ENCODE measurements at places on chromosomes 6 and 20.

DNA sequence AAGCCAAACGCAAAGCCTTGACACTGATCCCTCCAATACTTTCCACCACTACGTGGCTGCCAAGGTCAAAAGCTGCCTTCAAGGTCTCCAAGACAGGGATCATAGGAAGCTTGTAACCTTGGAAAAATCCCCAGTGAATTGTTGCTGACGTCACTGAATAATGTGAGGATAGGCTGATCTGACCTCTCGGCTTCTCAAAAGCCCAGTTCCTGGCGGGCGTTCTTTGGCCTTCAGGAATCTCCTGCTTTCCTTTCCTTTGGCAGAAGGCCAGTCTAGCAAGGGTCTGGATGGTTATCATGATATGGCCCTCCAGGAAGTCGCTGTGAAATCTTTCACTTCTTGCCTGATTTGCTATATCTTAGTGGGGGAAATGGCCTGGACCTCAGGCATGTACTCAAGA is 61.4 kb upstream of the TNFAIP3 start:
- peaks cover 5% of the 10 kb centered on the region for H3K36me3 ChIP-seq
- no peak overlapping the region for H3K27ac ChIP-seq
- no peak overlapping the region for H3K4me3 ChIP-seq
- DNase-seq, result no peak
- no peaks in the 10 kb centered on the region for H3K27me3 ChIP-seq

- H3K27ac ChIP-seq, result peak overlapping the region; percentile 1
- no peaks in the 10 kb centered on the region for H3K27me3 ChIP-seq
- H3K4me1 ChIP-seq, result peaks cover 9% of the 10 kb centered on the region
- DNase-seq, result peak; percentile 8
Measured at GRCh38 chr6:151948002-151948743, 140.7 kb downstream of the ESR1 start.

- no peaks in the 10 kb centered on the region for H3K27me3 ChIP-seq
- H3K4me1 ChIP-seq, result no peaks in the 10 kb centered on the region
- peaks cover 4% of the 10 kb centered on the region for H3K36me3 ChIP-seq
- H3K4me3 ChIP-seq, result no peak overlapping the region
- DNase-seq, result no peak
Measured at GRCh38 chr6:151553416-151554165, 59.8 kb downstream of the CCDC170 start.

GRCh38 chr6:112017169-112017568 is 36.7 kb upstream of the CCN6 start:
- no peak overlapping the region for H3K4me3 ChIP-seq
- no peaks in the 10 kb centered on the region for H3K27me3 ChIP-seq
- H3K4me1 ChIP-seq, result no peaks in the 10 kb centered on the region
- no peak for DNase-seq

GRCh38 chr20:37295001-37295400 is 5.5 kb downstream of the MANBAL start:
- H3K27ac ChIP-seq, result no peak overlapping the region
- no peak for DNase-seq
- no peaks in the 10 kb centered on the region for H3K27me3 ChIP-seq

DNA sequence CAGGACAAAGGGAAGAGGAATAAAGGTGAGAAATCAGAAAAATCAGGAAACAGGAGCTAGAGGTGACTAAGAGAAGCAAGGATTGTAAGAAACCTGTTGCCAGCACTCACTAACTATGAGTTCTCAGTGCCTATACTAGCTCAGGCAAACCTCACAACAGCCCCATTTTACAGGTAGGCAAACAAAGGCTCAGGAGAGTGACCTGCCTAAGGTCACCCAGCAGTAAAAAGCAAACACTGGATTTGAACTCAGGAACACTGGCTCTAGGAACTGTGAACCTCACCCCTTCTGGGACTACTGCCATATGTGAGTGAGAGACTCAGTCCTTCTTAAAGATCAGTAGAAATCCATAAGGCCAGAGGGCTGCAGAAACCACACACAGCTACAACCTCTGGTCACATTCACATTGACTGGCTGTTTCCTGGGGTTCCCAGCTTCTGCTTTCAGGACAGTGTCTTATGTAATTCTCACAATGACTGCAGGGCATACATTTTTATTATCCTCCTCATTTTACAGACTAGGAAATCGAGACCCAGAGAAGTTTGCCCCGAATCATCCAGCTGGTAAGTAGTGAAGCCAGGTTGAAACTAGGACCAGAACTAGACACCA is 80.7 kb upstream of the MAFB start:
- no peak overlapping the region for H3K27ac ChIP-seq
- peaks cover 13% of the 10 kb centered on the region for H3K27me3 ChIP-seq
- DNase-seq, result no peak

DNA sequence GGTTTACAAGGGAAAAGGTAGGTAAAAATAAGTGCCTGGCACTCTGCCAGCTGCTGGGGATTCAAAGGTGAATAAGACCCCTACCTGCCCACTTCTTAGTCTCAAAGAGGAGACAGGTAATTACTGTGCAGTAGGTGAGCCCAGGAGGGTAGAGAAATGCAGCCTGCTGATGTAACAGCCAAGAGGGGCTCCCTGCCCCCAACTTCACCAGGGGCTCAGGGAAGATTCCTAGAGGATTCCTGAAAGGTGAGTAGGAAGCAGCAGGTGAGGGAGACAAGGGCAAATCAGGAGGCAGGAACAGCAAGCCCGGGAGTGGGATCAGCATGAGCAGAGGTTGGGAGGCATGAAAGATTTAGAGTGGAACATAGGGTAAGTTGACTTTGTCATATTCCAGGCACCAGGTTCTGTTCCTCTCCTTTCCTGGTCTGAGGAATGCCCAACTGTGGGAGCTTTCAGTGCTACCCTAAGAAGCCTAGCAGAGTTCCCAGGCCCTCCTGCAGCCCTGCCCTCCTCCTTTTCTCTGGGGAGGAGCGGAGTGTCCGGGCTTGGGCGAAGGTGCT is 258.1 kb downstream of the LRFN2 start:
- no peak overlapping the region for H3K4me3 ChIP-seq
- H3K36me3 ChIP-seq, result no peaks in the 10 kb centered on the region
- H3K27me3 ChIP-seq, result peaks cover 41% of the 10 kb centered on the region
- H3K4me1 ChIP-seq, result peaks cover 9% of the 10 kb centered on the region
- no peak overlapping the region for H3K27ac ChIP-seq
- DNase-seq, result no peak

- no peaks in the 10 kb centered on the region for H3K4me1 ChIP-seq
- no peak overlapping the region for H3K4me3 ChIP-seq
- H3K36me3 ChIP-seq, result no peaks in the 10 kb centered on the region
- no peak for DNase-seq
- peaks cover 4% of the 10 kb centered on the region for H3K27me3 ChIP-seq
- H3K27ac ChIP-seq, result no peak overlapping the region
Measured at GRCh38 chr20:43255877-43256276, 66.2 kb upstream of the PTPRT start.

GRCh38 chr6:52495922-52496321 is 75.8 kb downstream of the EFHC1 start:
- no peak for DNase-seq
- H3K27me3 ChIP-seq, result no peaks in the 10 kb centered on the region
- peaks cover 26% of the 10 kb centered on the region for H3K4me1 ChIP-seq
- H3K27ac ChIP-seq, result no peak overlapping the region
- H3K4me3 ChIP-seq, result no peak overlapping the region

- no peak for DNase-seq
- H3K36me3 ChIP-seq, result no peaks in the 10 kb centered on the region
- no peak overlapping the region for H3K27ac ChIP-seq
- H3K27me3 ChIP-seq, result no peaks in the 10 kb centered on the region
Measured at GRCh38 chr6:132023490-132023889, 72.3 kb upstream of the CCN2 start.

DNA sequence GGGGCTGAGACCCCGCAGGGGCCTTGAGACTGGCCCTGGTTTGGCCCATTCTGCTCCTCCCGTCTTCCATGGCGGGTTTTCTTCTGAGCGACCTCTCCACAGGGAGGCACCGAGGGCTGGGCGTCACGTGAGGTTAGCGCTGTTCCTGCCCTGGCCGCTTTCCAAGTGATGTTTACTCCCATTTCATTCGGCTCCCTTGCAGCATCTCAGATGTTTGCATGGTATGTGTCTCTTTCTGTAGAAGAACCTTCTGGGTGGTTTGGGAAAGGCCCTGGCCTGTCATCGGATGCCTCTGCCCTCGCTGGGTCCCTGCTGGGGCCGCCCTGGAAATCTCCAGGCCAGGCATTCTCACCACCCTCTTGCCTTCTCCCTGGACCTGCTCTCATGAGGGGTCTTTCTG is 17.3 kb downstream of the RAMACL start:
- H3K4me3 ChIP-seq, result no peak overlapping the region
- no peak for DNase-seq
- peaks cover 8% of the 10 kb centered on the region for H3K4me1 ChIP-seq

GRCh38 chr6:159267165-159267564 is 98.0 kb downstream of the FNDC1 start:
- H3K36me3 ChIP-seq, result no peaks in the 10 kb centered on the region
- no peak overlapping the region for H3K4me3 ChIP-seq
- DNase-seq, result no peak
- H3K4me1 ChIP-seq, result no peaks in the 10 kb centered on the region
- H3K27me3 ChIP-seq, result peaks cover 20% of the 10 kb centered on the region

GRCh38 chr6:170175644-170176135 is 115.2 kb downstream of the DLL1 start:
- no peak overlapping the region for H3K27ac ChIP-seq
- DNase-seq, result no peak
- H3K4me3 ChIP-seq, result no peak overlapping the region
- H3K27me3 ChIP-seq, result peaks cover 14% of the 10 kb centered on the region
- peaks cover 5% of the 10 kb centered on the region for H3K4me1 ChIP-seq

DNA sequence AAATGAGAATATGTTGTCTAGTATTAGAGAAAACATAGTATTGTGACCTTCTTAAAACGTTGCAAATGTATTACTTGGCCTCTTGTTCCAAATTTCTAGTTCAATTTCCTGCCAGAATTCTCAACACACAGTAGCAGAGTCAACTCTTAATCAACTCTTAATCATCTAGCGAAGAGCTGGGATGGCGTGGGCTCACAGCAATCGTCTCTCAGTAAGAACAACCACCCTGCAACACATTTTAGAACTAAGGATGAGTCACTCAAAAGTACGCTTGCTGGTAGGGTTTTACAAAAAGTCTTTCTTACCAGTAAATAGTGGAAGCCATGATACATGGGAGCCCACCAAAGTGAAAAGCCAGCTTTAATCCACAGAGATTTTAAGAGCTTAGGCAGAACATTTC is 24.6 kb downstream of the GPR6 start:
- peaks cover 2% of the 10 kb centered on the region for H3K36me3 ChIP-seq
- H3K4me1 ChIP-seq, result no peaks in the 10 kb centered on the region
- H3K4me3 ChIP-seq, result no peak overlapping the region
- H3K27me3 ChIP-seq, result peaks cover 27% of the 10 kb centered on the region
- no peak for DNase-seq

GRCh38 chr6:38264605-38265004 is 375.1 kb downstream of the BTBD9 start:
- H3K4me3 ChIP-seq, result no peak overlapping the region
- H3K36me3 ChIP-seq, result peaks cover 22% of the 10 kb centered on the region
- H3K27me3 ChIP-seq, result no peaks in the 10 kb centered on the region
- H3K4me1 ChIP-seq, result peaks cover 18% of the 10 kb centered on the region
- no peak overlapping the region for H3K27ac ChIP-seq

GRCh38 chr6:95325916-95326315 is 251.4 kb upstream of the MANEA start:
- no peak overlapping the region for H3K4me3 ChIP-seq
- no peak overlapping the region for H3K27ac ChIP-seq
- no peak for DNase-seq
- H3K27me3 ChIP-seq, result no peaks in the 10 kb centered on the region
- H3K4me1 ChIP-seq, result no peaks in the 10 kb centered on the region

- no peaks in the 10 kb centered on the region for H3K27me3 ChIP-seq
- H3K27ac ChIP-seq, result no peak overlapping the region
- no peak for DNase-seq
- H3K4me1 ChIP-seq, result no peaks in the 10 kb centered on the region
Measured at GRCh38 chr6:74606582-74607071, 599.2 kb downstream of the COL12A1 start.

GRCh38 chr6:70282312-70282918 is 20.5 kb downstream of the COL9A1 start:
- H3K4me3 ChIP-seq, result no peak overlapping the region
- H3K4me1 ChIP-seq, result peaks cover 8% of the 10 kb centered on the region
- DNase-seq, result no peak
- H3K27ac ChIP-seq, result no peak overlapping the region
- H3K27me3 ChIP-seq, result peaks cover 44% of the 10 kb centered on the region

GRCh38 chr20:41040855-41041254 is 12.2 kb downstream of the TOP1 start:
- H3K27ac ChIP-seq, result no peak overlapping the region
- H3K4me1 ChIP-seq, result peaks cover 18% of the 10 kb centered on the region
- DNase-seq, result no peak
- no peaks in the 10 kb centered on the region for H3K27me3 ChIP-seq
- H3K36me3 ChIP-seq, result peaks cover 12% of the 10 kb centered on the region
- no peak overlapping the region for H3K4me3 ChIP-seq

DNA sequence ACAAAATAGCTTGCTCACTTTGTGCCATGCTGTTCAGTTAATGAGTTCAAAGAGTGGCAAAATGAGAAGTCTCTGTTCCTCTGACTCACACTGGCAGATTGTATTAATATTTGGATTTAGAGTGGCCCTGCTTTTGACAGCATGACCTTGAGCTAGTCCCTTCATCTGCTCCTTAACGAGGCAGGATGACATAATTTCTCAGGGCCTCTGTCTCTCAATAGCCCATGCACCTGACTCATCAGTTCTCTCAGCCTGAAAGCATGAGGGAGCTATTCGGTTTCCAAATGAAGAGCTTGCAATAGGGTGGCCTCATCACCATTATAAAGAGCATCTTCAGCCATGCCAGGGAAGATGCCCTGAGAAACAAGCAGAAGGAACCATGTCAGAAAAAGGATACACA is 38.2 kb downstream of the CAP2 start:
- no peak for DNase-seq
- H3K4me1 ChIP-seq, result no peaks in the 10 kb centered on the region
- no peak overlapping the region for H3K27ac ChIP-seq

GRCh38 chr6:167685654-167686053 is 141.1 kb upstream of the AFDN start:
- H3K36me3 ChIP-seq, result no peaks in the 10 kb centered on the region
- no peak for DNase-seq
- H3K4me1 ChIP-seq, result peaks cover 19% of the 10 kb centered on the region

DNA sequence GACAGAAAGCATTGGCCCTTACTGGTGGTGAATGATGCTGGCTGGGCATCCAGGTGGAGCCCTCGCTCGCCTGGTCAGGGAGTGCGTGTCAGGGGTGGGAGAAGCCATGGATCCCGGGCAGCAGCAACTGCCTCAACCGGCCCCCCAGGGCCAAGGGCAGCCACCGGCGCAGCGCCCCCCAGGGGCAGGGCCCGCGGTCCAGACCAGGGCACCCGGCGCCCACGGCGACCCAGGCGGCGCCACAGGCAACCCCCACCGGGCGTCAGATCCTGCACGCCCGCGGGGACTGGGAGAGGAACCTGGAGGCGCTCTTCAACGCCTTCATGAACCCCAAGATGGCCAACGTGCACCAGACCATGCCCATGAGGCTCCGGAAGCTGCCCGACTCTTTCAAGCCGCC is 101.7 kb upstream of the SAMD5 start:
- H3K4me3 ChIP-seq, result no peak overlapping the region
- no peak for DNase-seq
- H3K36me3 ChIP-seq, result no peaks in the 10 kb centered on the region
- no peak overlapping the region for H3K27ac ChIP-seq
- H3K4me1 ChIP-seq, result no peaks in the 10 kb centered on the region
